ENCODE measurements at places on chromosomes 2 and 18. TPM values are rescaled to one million over a fixed set of nuclear protein-coding genes. Genes with fewer than 3 reads are reported as not detected.
A peak's percentile ranks its signal among the peaks of the same experiment; 100 is the strongest.

GRCh38 chr2:177523781-177524180, 131.2 kb downstream of the AGPS start:
- no peak for DNase-seq

DNA sequence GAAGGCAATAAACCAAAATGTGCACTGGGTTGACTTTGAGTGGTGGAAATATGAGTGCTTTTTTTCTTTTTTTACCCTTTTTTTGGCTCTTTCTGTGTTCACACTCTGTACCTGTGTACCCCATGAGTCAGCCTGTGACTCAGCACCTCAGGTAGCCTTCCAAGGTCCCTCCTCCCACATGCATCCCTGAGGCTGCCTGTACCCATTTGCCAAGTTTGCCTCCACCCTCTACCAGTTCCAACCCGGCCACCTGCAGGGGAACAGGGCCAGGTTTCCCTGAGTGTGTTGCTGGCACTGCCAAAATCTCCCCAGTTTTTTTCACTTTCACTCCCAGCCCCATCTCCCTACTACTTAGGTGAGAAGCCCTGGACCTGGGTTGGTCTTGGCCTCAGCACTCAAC, 14.0 kb downstream of the CXCR1 start:
- DNase-seq, result no peak

DNA sequence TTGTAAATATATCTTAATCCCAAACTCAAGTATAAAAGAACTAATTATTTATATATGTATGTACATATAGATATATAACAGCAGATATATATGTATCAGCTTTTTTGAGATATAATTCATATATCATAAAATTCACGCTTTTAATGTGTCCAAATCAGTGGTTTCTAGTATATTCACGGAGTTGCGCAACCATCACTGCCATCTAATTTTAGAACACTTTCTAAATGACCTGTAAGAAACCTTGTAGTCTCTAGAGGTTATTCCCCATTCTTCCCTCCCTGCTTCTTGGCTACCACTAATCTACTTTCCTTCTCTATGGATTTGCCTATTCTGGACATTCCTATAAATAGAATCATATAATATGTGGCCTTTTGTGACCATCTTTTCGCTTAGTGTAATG, 163.5 kb upstream of the TCF4 start:
- DNase-seq, result no peak

GRCh38 chr2:220466251-220466691, 838.8 kb downstream of the SLC4A3 start:
- no peak for DNase-seq

GRCh38 chr2:20542746-20543468, 96.0 kb downstream of the RHOB start:
- DNase-seq, result no peak

ZSCAN30 gene
- total RNA-seq, result 28.4 TPM

DNA sequence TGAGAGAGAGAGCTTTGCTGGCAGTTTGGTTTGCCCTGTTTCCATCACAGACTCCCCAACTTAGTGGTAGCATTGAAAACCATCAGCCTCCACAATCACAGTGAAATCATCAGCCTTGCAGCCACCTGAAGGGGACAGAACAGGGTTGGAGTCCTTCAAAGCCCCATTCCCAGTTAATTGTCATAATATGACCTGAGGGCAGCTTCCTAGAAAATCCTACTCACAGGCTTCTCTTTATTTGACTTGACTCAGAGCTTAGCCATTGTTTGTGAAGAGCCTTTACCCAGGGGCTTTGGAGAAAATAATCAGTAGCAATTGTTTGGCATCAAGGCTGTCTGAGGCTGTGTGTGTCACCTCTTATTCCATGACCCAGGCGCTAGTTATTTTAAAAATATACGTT, 308.7 kb downstream of the CBLN2 start:
- DNase-seq, result no peak

DNA sequence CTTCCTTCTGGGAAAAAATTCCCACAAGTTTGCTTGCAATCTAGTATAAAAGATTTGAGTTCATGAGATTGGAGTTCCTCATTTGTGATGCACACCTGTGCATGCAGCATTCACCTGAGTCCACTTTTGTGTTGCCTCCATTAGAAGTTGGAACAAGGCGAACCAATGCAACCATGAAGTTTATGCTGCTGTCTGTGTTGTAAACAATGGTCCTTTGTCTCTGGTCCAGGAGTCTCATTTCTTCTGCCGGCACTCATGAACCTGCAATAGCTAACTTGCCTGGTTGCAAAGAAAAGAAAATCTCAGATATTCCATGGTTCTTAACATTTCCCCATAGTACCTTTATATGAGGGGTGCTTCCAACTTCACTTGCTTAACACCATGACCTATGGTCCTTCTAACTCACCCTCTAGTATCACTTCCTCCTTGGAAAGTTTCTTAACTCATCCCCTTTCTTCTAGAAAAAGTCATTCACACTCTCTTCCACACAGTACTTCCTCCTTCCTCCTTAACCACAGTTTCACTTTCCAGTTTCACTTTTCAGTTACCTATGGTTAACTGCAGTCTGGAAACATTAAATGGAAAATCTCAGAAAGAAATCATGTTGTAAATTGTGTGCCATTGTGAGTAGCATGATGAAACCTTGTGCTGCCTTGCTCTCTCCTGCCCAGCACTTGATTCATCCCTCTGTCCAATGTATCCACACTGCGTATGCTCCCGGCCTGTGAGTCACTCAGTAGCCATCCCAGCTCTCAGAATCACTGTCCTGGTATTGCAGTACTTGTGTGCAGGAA, 128.8 kb upstream of the TRIB2 start:
- no peak for DNase-seq

DNA sequence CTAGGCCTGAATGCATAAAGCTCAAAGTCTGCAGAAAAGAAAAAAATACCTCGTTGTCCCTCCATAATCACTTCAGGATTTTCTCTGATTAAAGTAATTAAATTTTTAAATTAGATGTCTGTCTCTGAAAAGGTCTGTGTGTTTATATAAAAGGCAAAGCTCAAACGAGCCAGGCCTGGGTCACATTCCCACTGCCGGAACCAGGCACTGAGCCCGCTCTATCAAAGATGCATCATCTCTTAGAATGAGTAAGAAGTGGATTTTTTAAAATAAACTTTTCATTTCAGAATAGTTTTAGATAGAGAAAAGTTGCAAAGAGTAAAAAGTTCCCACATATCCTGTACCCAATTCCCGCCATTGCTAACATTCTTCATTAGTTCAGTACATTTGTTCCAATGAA, 202.1 kb upstream of the KYNU start:
- DNase-seq, result no peak

- no peak for DNase-seq
Observed at GRCh38 chr2:162138310-162138709, 13.7 kb downstream of the GCG start.

FAM237A gene
- not detected for total RNA-seq

IFIH1 gene
- total RNA-seq, result 21.0 TPM

- no peak for DNase-seq
Observed at GRCh38 chr2:234286956-234287355, 209.9 kb downstream of the ARL4C start.

ZNF892 gene
- total RNA-seq, result 8.5 TPM

DNA sequence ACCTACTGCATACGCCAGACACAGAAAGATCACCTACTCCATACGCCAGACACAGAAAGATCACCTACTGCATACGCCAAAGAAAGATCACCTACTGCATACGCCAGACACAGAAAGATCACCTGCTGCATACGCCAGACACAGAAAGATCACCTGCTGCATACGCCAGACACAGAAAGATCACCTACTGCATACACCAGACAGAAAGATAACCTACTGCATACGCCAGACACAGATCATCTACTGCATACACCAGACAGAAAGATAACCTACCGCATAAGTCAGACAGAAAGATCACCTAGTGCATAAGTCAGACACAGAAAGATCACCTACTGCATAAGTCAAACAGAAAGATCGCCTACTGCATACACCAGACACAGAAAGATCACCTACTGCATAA, 25.8 kb downstream of the COA5 start:
- DNase-seq, result no peak

DNA sequence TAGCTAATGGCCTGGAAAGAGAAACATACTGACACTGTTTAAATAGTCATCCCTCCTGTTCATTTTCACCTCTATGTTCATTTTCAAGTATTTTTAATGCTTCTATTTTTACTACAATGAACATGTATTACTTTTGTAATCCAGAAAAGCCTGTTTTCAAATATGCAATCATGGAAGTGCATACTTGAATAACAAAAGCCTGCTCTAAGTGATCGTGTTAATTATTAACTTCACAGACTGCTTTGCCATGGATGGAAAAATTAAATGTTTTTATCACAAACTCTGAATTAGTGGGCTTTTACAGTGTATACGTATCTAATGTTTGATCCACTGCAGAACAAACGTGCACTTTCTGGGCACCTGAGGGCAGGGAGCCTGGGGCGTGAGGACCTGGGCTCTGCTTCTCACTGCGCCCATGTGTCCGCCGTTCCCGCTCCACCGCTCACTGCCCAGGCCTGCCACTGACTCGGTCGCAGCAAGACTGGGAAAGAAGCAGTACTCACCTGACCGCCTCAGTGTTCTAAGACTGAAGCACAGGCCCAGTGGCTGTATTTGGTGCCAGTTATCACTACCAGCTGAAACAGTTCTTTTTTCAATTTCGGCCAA, 80.6 kb downstream of the UXS1 start:
- DNase-seq, result no peak

KLHL41 gene
- total RNA-seq, result 1.8 TPM

NTSR2 gene
- not detected for total RNA-seq

SCYGR2 gene
- total RNA-seq, result not detected

LYPD6 gene
- total RNA-seq, result 10.0 TPM

DOK1 gene
- 17.3 TPM for total RNA-seq

DNA sequence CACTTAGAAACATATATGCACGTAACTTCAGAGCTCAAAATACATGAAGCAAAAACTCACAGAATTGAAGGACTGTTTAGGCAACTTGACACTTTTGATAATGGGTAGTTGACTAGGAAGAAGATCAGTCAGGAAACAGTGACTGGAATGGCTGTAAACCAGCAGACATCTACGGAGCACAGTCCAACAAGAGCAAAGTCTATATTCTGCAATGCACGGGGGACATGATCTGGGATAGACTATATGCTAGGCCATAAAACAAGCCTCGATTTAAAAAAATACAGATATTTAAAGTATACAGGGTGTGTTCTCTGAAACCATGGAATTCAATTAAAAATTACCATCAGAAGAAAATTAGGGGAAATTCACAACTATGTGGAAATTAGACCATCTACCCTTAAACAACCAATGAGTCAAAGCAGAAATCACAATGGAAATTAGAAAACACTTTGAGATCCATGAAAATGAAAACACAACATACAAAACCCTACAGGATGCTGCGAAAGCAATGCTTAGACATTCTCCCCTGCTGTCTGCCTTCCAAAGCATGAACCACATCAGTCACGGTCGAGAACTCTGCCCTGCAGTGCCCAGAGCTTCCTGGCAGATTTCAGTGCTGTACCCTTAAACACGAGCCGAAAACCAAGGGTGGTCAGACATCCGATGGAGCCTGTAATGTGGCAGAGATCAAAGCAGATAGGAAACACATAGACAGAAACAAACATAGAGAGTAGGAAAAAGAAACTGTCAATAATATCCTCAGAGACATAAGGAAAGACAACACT, 651.9 kb upstream of the HS6ST1 start:
- no peak for DNase-seq

DNA sequence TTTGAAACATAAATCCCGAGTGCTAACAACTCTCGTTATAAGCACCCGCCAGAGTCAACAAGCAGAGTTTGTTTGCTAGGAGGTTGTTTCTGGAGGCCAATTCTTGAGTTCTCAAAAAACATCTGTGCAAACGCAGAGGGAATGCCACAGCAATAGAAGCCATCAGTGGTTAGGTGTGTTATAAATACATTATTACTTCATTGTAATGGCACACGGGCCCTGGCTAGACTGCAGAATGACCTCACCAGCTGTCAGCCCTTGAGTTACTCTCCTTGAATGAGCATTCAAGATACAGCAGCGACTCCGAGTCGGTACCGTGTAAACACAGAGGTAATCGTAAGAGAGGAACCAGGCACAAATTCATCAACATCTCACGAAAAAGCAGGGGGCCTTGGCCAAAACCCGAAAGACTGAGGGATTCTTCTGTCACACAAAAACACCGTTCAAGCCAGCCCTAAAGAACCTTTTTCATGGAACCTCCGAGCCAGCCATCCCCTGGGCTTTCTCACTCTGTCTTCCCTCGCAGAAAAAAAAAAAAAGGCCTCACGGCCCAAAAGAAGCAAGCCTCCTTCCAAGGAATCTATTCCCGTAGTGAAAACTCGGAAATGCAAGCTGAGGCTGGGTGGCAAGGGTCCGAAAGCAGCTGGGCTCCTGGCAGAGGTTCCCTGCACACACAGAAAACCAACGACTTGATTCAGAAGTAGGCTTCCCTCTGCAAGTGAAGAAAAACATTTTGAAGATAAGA, 133.7 kb upstream of the MEIS1 start:
- DNase-seq, result peak; percentile 62

- DNase-seq, result no peak
Observed at GRCh38 chr2:229410264-229410663, 139.2 kb upstream of the PID1 start.

KCNK3 gene
- total RNA-seq, result 0.53 TPM

DNA sequence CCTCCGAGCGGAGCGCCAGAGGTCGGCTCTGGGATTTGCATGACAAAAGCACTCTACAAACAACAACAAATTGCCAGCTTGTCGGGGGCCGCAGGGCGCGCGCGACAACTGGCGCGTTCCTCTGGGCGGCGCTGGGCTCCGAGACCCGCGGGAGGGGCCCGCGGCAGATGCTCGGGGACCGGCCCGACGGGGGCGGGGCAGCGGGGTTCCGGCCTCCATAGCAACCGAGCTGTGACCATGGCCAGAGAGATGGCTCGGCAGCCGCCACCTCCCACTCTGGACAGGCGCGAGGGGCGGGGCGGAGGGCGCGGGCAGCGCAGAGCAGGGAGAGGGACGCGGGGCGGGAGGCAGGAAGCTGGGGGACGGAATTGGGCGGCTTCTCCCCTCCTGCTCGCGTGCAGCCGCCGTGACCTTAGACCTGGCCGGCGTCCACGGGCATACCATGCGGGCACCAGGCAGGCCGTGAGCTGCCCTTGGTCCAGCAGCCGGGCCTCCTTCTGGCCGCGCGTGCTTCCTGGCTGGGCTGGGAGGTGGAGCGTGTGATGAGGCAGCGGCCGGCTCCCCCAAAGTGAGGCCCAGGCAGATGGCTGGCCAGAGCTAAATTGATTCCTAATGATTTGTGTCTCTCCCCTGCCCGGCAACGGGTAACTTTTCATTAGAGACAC, 171.5 kb downstream of the CELF4 start:
- peak; percentile 83 for DNase-seq

RNPEPL1 gene
- 38.8 TPM for total RNA-seq

INPP5D gene
- total RNA-seq, result 56.3 TPM

GRCh38 chr2:120739438-120740090, 3.9 kb downstream of the GLI2 start:
- DNase-seq, result no peak

GRCh38 chr2:30796699-30797098, 10.5 kb downstream of the CAPN13 start:
- no peak for DNase-seq

EFEMP1 gene
- total RNA-seq, result 139 TPM

GRCh38 chr2:144414324-144414845, 105.5 kb downstream of the ZEB2 start:
- DNase-seq, result no peak

All from sciatic nerve (tissue), 2 donors.